T-helper 2 cell treated with Interferon-gamma antibody and Interleukin-4, amounts not matched to agents 5 μg/mL and 100 μg/mL, for 36 hours (primary cell): ENCODE measurements at places on chromosomes 2 and 18.
A peak's percentile ranks its signal among the peaks of the same experiment; 100 is the strongest.

DNA sequence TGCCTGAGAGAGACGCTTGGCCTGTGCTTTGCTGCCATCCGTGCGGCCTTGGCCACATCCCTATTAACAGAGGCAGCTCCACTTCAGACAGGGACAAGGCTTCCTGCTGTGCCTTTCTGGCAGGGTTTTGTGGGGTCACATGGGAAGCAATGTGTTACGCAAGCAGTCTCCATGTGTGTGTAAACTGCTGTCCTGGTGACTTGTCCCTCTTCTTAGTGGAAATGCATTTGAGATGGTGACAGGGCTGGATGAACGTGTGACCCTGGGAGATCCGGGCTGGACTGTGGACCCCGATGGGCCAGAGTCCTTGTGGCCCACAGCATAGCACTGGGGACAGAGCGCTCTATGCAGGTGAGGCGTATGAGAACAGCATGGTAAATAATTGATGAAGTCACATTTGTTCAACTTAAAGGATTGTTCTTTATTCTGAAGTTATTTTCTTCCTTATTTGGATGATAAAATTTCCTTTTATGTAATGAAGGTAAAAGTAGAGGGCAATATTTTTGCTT lies 23.2 kb downstream of the ASB1 start:
- H3K4me3 ChIP-seq, result no peak overlapping the region
- H3K27ac ChIP-seq, result peak overlapping the region; percentile 7
- H3K4me1 ChIP-seq, result no peaks in the 10 kb centered on the region
- H3K27me3 ChIP-seq, result no peaks in the 10 kb centered on the region

GRCh38 chr2:43212931-43213330 lies 13.5 kb downstream of the ZFP36L2 start:
- H3K36me3 ChIP-seq, result peaks cover 1% of the 10 kb centered on the region
- no peaks in the 10 kb centered on the region for H3K27me3 ChIP-seq
- no peak overlapping the region for H3K4me3 ChIP-seq
- H3K27ac ChIP-seq, result peak overlapping the region; percentile 27

DNA sequence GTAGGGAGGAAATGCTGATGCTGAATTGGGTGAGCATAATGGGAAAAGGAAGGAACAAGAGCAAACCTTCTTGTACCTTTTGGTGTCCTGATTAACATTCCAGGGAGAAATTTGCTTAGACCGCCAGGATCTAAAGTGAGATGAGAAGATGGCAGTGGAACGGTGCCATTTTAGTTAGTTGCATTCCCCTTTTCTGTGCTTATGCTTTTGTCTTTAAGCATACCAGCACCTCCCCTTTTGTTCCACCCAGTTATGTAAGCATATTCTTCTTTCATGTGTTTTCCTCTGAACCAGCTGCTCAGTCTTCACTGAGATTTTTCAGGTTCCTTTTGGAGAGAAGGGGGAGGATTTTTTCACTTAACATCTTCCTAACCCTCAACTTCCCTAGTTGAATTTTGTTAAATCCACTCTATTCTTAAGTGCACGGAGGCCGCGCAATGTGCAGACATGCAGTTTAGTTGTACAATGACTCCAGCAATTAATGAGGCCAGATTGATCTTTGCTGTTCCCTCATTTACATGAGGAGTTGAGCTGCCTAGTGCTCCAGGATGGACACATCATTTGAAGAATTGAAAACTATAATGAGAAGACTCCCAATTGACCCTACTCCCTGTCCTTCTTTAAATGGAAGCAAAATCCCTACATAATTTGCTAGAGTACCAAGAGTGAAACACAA lies 73.9 kb downstream of the MAP4K4 start:
- H3K4me3 ChIP-seq, result no peak overlapping the region
- no peak for DNase-seq
- H3K27me3 ChIP-seq, result no peaks in the 10 kb centered on the region
- no peak overlapping the region for H3K27ac ChIP-seq

- H3K27me3 ChIP-seq, result peaks cover 12% of the 10 kb centered on the region
- H3K4me3 ChIP-seq, result no peak overlapping the region
Observed at GRCh38 chr2:161842736-161843433, 218.7 kb downstream of the SLC4A10 start.

- H3K4me1 ChIP-seq, result no peaks in the 10 kb centered on the region
- no peak for DNase-seq
- H3K27ac ChIP-seq, result no peak overlapping the region
Observed at GRCh38 chr2:52368141-52368540, 1336.2 kb upstream of the NRXN1 start.

GRCh38 chr2:224561234-224562005 lies 23.7 kb downstream of the CUL3 start:
- no peak for DNase-seq
- no peak overlapping the region for H3K27ac ChIP-seq
- H3K4me3 ChIP-seq, result no peak overlapping the region
- no peaks in the 10 kb centered on the region for H3K27me3 ChIP-seq
- peaks cover 20% of the 10 kb centered on the region for H3K4me1 ChIP-seq

- no peak for DNase-seq
- H3K36me3 ChIP-seq, result peaks cover 46% of the 10 kb centered on the region
- H3K27me3 ChIP-seq, result no peaks in the 10 kb centered on the region
- H3K4me3 ChIP-seq, result peak overlapping the region; percentile 1
- peak overlapping the region; percentile 20 for H3K27ac ChIP-seq
- peaks cover 55% of the 10 kb centered on the region for H3K4me1 ChIP-seq
Observed at GRCh38 chr2:225027061-225027762, 15.1 kb downstream of the DOCK10 start.

DNA sequence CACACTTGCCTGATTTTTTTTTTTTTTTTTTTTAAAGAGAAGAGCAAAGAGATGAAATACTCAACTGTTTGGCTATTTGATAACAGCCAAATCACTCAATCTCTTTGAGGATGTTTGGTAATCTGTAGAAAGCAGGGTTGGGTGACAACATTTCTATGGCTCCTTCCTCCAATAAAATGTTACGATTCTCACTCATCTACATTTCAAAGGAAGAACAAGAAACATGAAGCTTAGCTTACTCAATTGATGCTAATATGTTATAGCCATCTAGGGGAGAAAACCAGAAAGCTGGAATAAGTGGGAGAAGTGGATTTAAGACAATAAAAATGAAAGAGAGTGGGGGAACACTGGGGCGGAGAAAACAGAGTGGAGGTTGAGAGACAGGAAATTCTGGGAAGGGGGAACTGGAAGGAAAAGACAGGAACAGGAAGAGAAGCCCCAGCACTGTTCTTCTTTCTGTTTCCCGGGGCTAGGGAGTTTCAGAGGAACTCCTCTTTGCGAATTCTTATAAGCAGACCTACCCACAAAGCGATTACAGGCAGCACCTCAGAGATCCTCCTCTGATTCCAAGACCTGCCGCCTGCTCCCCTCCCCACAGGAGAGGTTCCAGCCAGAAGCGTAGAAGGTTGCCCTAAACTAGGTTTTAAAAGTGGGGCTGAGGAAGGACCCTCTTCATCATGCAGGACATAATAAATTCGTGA lies 13.3 kb downstream of the ST3GAL5 start:
- peaks cover 27% of the 10 kb centered on the region for H3K4me1 ChIP-seq
- H3K27ac ChIP-seq, result no peak overlapping the region
- no peak for DNase-seq
- H3K4me3 ChIP-seq, result no peak overlapping the region

- H3K4me3 ChIP-seq, result peak overlapping the region; percentile 14
- peak; percentile 68 for DNase-seq
- no peak overlapping the region for H3K27ac ChIP-seq
- peaks cover 24% of the 10 kb centered on the region for H3K36me3 ChIP-seq
Observed at GRCh38 chr2:101823347-101823791, 125.9 kb downstream of the MAP4K4 start.

GRCh38 chr18:63701952-63702351 lies 808 bp upstream of the SERPINB11 start:
- no peak for DNase-seq
- H3K27ac ChIP-seq, result no peak overlapping the region
- no peaks in the 10 kb centered on the region for H3K36me3 ChIP-seq
- no peak overlapping the region for H3K4me3 ChIP-seq
- H3K4me1 ChIP-seq, result no peaks in the 10 kb centered on the region

GRCh38 chr18:1930291-1931270 lies 640.7 kb downstream of the METTL4 start:
- no peak overlapping the region for H3K4me3 ChIP-seq
- no peaks in the 10 kb centered on the region for H3K4me1 ChIP-seq
- no peak for DNase-seq
- no peaks in the 10 kb centered on the region for H3K27me3 ChIP-seq
- no peaks in the 10 kb centered on the region for H3K36me3 ChIP-seq

- H3K27ac ChIP-seq, result peak overlapping the region; percentile 21
- no peaks in the 10 kb centered on the region for H3K27me3 ChIP-seq
- H3K4me1 ChIP-seq, result peaks cover 31% of the 10 kb centered on the region
- DNase-seq, result peak; percentile 14
- peak overlapping the region; percentile 46 for H3K4me3 ChIP-seq
Observed at GRCh38 chr2:55054106-55054875, 4.0 kb upstream of the RTN4 start.

GRCh38 chr2:16113568-16113967 lies 173.2 kb downstream of the MYCN start:
- no peaks in the 10 kb centered on the region for H3K27me3 ChIP-seq
- H3K4me1 ChIP-seq, result no peaks in the 10 kb centered on the region
- DNase-seq, result no peak
- no peaks in the 10 kb centered on the region for H3K36me3 ChIP-seq
- H3K27ac ChIP-seq, result no peak overlapping the region

GRCh38 chr2:153393518-153393917 lies 85.0 kb downstream of the RPRM start:
- H3K27me3 ChIP-seq, result no peaks in the 10 kb centered on the region
- no peak overlapping the region for H3K4me3 ChIP-seq
- no peak overlapping the region for H3K27ac ChIP-seq
- no peak for DNase-seq
- no peaks in the 10 kb centered on the region for H3K4me1 ChIP-seq

- no peak overlapping the region for H3K4me3 ChIP-seq
- no peaks in the 10 kb centered on the region for H3K36me3 ChIP-seq
- no peak for DNase-seq
- H3K27ac ChIP-seq, result no peak overlapping the region
- peaks cover 13% of the 10 kb centered on the region for H3K4me1 ChIP-seq
- H3K27me3 ChIP-seq, result peaks cover 2% of the 10 kb centered on the region
Observed at GRCh38 chr2:199983534-199983933, 28.2 kb downstream of the MAIP1 start.

DNA sequence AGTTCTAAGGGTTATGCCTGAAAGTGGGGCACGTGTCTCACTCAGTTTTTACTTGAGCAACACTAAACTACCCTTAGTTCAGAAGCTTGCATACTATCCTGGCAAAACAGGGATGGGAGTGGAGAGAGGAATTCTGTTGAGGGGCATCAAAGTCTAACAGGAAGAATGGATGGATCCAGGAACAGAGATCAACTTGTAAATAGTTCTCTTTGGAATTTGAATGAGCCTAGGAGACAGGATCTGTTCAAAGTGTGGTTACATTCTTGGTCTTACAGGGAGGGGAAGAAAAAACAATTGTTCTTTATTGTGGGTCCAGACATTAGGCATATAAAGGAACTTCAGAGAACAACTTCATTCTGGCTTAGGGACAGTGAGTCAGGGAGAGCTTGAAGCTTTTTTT lies 560.2 kb downstream of the CNTNAP5 start:
- H3K27me3 ChIP-seq, result no peaks in the 10 kb centered on the region
- no peaks in the 10 kb centered on the region for H3K36me3 ChIP-seq
- H3K27ac ChIP-seq, result no peak overlapping the region
- DNase-seq, result no peak
- H3K4me1 ChIP-seq, result no peaks in the 10 kb centered on the region

GRCh38 chr2:241011296-241011600 lies 12.8 kb downstream of the SNED1 start:
- no peaks in the 10 kb centered on the region for H3K36me3 ChIP-seq
- H3K27ac ChIP-seq, result no peak overlapping the region
- peaks cover 3% of the 10 kb centered on the region for H3K27me3 ChIP-seq
- H3K4me1 ChIP-seq, result peaks cover 13% of the 10 kb centered on the region
- no peak for DNase-seq
- no peak overlapping the region for H3K4me3 ChIP-seq
